ENCODE measurements at places on chromosomes 11 and 22.

GRCh38 chr11:118699506-118700220, 20.2 kb upstream of the TREH start:
- no peaks in the 10 kb centered on the region for H3K36me3 ChIP-seq
- H3K27ac ChIP-seq: no peak overlapping the region
- H3K4me3 ChIP-seq: no peak overlapping the region
- H3K4me1 ChIP-seq: peaks cover 4% of the 10 kb centered on the region
- no peak for DNase-seq
- H3K27me3 ChIP-seq: no peaks in the 10 kb centered on the region

DNA sequence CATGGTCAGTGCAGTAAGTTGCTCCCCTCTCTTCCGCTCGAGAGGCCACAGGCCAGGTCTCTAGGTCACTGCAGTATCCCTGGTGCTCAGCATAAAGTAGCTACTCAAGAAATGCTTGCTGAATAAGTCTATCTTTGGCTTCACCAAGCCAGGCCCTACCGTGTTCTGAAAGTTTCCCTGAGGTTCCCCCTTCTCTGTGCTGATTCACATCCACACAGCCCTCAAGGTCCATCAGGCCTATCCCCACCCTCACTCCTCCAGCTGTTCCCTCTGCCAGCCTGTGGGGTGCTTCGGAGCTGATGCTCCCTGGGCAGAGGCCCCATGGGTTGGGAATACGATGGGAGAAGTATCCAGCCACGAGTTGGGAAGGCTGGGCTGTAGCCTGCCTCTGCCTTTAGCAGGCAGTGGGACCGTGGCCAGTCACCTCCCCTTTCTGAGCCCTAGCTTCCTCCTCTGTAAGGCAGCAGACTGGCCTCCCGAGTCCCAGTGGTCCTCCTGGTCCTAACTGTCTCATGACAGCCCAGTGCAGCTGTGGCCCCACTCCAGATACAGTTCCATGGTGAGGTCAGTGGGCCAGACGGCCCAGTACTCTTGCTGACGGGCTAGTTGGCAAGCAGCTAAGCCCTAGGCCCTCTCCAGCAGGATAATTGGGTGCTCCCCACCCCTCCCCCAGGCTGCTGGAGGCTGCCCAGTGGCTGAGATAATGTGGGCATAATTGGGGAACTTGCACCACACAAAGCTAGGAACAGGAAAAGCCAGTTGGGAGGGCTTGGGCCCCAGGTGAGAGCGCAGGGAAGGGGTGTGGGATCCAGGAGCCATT, 48.2 kb downstream of the NECTIN1 start:
- H3K27ac ChIP-seq: no peak overlapping the region
- no peaks in the 10 kb centered on the region for H3K27me3 ChIP-seq
- no peak for DNase-seq
- H3K36me3 ChIP-seq: peaks cover 37% of the 10 kb centered on the region
- no peak overlapping the region for H3K4me3 ChIP-seq

DNA sequence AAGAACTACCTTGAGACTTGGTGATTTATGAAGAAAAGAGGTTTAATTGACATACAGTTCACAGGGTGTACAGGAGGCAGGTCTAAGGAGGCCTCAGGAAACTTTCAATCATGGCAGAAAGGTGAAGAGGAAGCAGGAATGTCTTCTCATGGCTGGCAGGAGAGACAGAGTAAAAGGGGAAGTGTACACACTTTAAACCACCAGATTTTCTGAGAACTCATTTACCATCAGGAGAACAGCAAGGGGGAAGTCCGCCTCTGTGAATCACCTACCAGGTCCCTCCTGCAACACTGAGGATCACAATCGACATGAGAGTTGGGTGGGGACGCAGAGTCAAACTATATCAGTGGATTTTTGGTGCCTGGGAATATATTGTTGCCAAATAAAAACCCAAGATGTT, 40.3 kb upstream of the OR5D13 start:
- no peak for DNase-seq
- no peak overlapping the region for H3K27ac ChIP-seq
- H3K36me3 ChIP-seq: no peaks in the 10 kb centered on the region
- no peaks in the 10 kb centered on the region for H3K27me3 ChIP-seq
- H3K4me1 ChIP-seq: no peaks in the 10 kb centered on the region

GRCh38 chr11:75022759-75023396, 34.1 kb downstream of the NEU3 start:
- no peaks in the 10 kb centered on the region for H3K36me3 ChIP-seq
- H3K4me3 ChIP-seq: no peak overlapping the region
- H3K27ac ChIP-seq: peak overlapping the region; percentile 49
- H3K27me3 ChIP-seq: no peaks in the 10 kb centered on the region
- peaks cover 17% of the 10 kb centered on the region for H3K4me1 ChIP-seq

DNA sequence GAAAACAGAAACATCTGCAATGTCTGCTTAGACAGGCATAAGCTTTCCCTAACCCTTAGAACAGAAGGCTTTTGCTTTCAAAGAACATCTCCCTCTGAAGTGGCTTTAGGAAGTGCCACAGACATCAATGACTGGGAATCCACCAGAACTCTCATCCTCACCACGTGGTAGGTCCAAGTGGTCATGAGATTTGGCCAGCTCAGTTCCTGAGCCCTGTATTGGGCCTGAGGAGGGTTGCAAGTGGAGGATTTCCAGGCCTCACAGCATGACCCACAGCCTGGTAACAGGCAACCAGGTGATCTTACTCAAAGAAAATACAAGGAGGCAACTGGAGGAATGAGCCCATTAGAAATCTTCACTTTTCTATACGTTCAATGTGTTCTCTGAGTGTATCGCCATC, 1.6 kb downstream of the CASP1 start:
- no peaks in the 10 kb centered on the region for H3K27me3 ChIP-seq
- H3K27ac ChIP-seq: no peak overlapping the region
- H3K36me3 ChIP-seq: no peaks in the 10 kb centered on the region
- DNase-seq: no peak
- H3K4me3 ChIP-seq: no peak overlapping the region
